ENCODE measurements at places on chromosomes 5 and 9. TPM values are rescaled to one million over a fixed set of nuclear protein-coding genes. Genes with fewer than 3 reads are reported as not detected.

Gene CBY3
- total RNA-seq = not detected

Gene OLFML2A
- total RNA-seq = 9.0 TPM

Gene CTXN3
- total RNA-seq = not detected

Gene IFNA13
- not detected for total RNA-seq

Gene ACOT12
- not detected for total RNA-seq

Gene SH3GL2
- total RNA-seq = not detected

Gene ACTBL2
- 1.5 TPM for total RNA-seq

Gene P4HA2
- total RNA-seq = 24.0 TPM

Gene MARCOL
- not detected for total RNA-seq

Gene NCS1
- 53.0 TPM for total RNA-seq

DNA sequence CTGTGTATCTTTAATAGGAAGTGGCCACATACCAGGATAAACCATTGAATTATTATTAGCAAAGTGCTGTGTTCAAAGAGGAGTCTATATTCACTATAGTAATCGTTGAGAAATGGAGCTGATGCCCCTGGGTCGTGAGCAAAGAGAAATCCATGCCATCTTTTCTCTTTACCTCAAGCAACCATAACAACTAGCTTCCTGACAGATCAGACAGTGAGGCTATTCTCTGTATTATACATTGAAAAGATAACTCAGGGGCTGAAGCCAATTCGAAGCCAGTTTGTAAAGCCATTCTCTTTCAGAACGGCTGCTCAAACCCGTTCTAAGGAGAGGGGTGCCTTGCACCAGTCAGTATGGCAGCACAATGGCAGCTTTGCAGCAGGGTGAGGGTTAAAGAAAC lies 680.6 kb downstream of the SEMA5A start:
- H3K27ac ChIP-seq = no peak overlapping the region
- no peaks in the 10 kb centered on the region for H3K36me3 ChIP-seq
- no peak overlapping the region for H3K4me3 ChIP-seq
- no peak for DNase-seq
- H3K4me1 ChIP-seq = no peaks in the 10 kb centered on the region

- no peaks in the 10 kb centered on the region for H3K36me3 ChIP-seq
- no peaks in the 10 kb centered on the region for H3K4me1 ChIP-seq
- DNase-seq = no peak
- no peak overlapping the region for H3K4me3 ChIP-seq
- H3K27me3 ChIP-seq = no peaks in the 10 kb centered on the region
Observed at GRCh38 chr5:156379206-156379605, 52.2 kb downstream of the SGCD start.

- no peak for DNase-seq
- H3K4me1 ChIP-seq = no peaks in the 10 kb centered on the region
- no peak overlapping the region for H3K4me3 ChIP-seq
Observed at GRCh38 chr5:82820188-82820587, 257.0 kb downstream of the TMEM167A start.

- no peaks in the 10 kb centered on the region for H3K4me1 ChIP-seq
- no peaks in the 10 kb centered on the region for H3K27me3 ChIP-seq
- H3K27ac ChIP-seq = no peak overlapping the region
- DNase-seq = no peak
- no peak overlapping the region for H3K4me3 ChIP-seq
- peaks cover 39% of the 10 kb centered on the region for H3K36me3 ChIP-seq
Observed at GRCh38 chr5:160054047-160054446, 45.1 kb downstream of the TTC1 start.

DNA sequence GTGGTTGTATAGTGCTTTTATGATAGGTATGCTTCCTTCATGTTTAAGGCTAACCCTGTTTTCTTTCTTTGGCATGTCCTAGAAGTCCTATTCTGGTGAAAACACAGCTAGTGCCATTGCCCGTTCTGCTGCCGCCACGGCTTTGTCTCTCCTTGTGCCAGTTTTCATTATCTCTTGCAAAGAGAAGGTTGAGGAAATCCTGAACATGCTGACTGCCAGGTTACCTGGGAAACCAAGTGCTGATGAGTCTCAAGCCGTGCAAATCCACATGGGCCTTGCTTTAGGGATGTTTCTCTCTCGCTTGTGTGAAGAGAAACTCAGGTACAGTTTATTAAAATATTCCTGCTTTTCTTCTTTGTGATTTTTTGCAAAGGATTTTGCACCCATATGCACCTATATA lies 102.2 kb downstream of the HACD4 start:
- no peak overlapping the region for H3K4me3 ChIP-seq
- H3K27me3 ChIP-seq = no peaks in the 10 kb centered on the region
- no peaks in the 10 kb centered on the region for H3K36me3 ChIP-seq
- H3K4me1 ChIP-seq = no peaks in the 10 kb centered on the region
- no peak overlapping the region for H3K27ac ChIP-seq

- no peak overlapping the region for H3K27ac ChIP-seq
- H3K36me3 ChIP-seq = no peaks in the 10 kb centered on the region
- DNase-seq = peak; percentile 5
- no peak overlapping the region for H3K4me3 ChIP-seq
- no peaks in the 10 kb centered on the region for H3K27me3 ChIP-seq
Observed at GRCh38 chr9:26723486-26723885, 169.1 kb downstream of the CAAP1 start.

GRCh38 chr5:172841-173251 lies 18.4 kb upstream of the LRRC14B start:
- no peak overlapping the region for H3K4me3 ChIP-seq
- H3K27me3 ChIP-seq = peaks cover 92% of the 10 kb centered on the region
- H3K36me3 ChIP-seq = no peaks in the 10 kb centered on the region
- no peaks in the 10 kb centered on the region for H3K4me1 ChIP-seq
- no peak for DNase-seq

DNA sequence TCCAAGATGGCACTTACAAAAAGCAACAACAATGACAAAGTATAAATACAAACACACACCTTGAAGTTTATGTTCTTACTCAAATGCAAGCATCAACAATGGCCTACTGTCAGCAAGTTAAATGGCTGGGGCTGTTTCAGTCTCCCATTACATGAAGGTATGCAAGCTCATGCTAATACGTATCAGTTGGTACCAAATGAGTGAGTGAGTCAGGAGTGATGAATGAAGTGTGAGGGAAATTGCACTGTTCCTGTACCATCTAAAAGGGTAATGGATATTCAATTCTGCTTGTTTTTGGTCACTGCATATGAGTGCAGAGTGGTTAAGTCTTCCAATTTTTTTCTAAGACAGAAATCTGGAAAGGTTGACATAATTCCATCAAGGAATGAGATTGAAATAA lies 964.9 kb downstream of the MAT2B start:
- H3K4me1 ChIP-seq = no peaks in the 10 kb centered on the region
- no peaks in the 10 kb centered on the region for H3K27me3 ChIP-seq
- no peak for DNase-seq
- H3K27ac ChIP-seq = no peak overlapping the region

- H3K27ac ChIP-seq = no peak overlapping the region
- DNase-seq = no peak
- no peaks in the 10 kb centered on the region for H3K36me3 ChIP-seq
- H3K27me3 ChIP-seq = no peaks in the 10 kb centered on the region
Observed at GRCh38 chr5:73950441-73950873, 324.5 kb downstream of the ARHGEF28 start.

- no peak overlapping the region for H3K4me3 ChIP-seq
- H3K27me3 ChIP-seq = no peaks in the 10 kb centered on the region
- no peak overlapping the region for H3K27ac ChIP-seq
Observed at GRCh38 chr5:71912021-71912420, 192.9 kb downstream of the CARTPT start.

DNA sequence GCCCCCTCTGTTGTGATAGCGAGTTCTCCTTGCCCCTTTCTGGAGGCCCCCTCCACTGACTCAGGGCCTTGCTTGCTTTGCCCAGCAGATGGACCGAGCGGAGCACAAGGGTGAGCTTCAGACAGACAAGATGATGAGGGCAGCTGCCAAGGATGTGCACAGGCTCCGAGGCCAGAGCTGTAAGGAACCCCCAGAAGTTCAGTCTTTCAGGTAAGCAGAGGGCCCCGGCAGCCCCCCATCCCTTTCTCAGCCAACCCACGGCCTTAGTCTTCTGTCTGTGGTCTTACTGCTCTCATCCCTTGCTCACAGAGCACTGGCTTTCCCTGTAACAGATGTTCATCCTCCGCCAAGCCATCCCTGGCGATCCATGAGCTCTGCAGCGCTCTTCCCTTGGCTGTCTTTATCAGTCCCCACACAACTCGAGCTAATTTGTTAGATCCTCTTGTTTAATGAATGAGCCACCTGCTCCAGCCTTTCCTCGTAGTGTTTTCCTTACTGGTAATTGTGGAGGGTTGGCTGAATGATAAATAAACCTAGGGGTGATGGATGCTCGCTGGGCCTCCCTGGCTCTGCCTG lies 18.4 kb upstream of the RARS1 start:
- no peaks in the 10 kb centered on the region for H3K4me1 ChIP-seq
- no peak overlapping the region for H3K4me3 ChIP-seq
- H3K27me3 ChIP-seq = no peaks in the 10 kb centered on the region
- DNase-seq = no peak

GRCh38 chr9:135581636-135582426 lies 20.3 kb downstream of the PAEP start:
- peaks cover 62% of the 10 kb centered on the region for H3K27me3 ChIP-seq
- no peaks in the 10 kb centered on the region for H3K4me1 ChIP-seq
- H3K27ac ChIP-seq = no peak overlapping the region
- no peak overlapping the region for H3K4me3 ChIP-seq
- H3K36me3 ChIP-seq = no peaks in the 10 kb centered on the region

- H3K27me3 ChIP-seq = no peaks in the 10 kb centered on the region
- H3K36me3 ChIP-seq = no peaks in the 10 kb centered on the region
- no peaks in the 10 kb centered on the region for H3K4me1 ChIP-seq
- DNase-seq = no peak
Observed at GRCh38 chr9:20650750-20651299, 28.5 kb upstream of the MLLT3 start.

DNA sequence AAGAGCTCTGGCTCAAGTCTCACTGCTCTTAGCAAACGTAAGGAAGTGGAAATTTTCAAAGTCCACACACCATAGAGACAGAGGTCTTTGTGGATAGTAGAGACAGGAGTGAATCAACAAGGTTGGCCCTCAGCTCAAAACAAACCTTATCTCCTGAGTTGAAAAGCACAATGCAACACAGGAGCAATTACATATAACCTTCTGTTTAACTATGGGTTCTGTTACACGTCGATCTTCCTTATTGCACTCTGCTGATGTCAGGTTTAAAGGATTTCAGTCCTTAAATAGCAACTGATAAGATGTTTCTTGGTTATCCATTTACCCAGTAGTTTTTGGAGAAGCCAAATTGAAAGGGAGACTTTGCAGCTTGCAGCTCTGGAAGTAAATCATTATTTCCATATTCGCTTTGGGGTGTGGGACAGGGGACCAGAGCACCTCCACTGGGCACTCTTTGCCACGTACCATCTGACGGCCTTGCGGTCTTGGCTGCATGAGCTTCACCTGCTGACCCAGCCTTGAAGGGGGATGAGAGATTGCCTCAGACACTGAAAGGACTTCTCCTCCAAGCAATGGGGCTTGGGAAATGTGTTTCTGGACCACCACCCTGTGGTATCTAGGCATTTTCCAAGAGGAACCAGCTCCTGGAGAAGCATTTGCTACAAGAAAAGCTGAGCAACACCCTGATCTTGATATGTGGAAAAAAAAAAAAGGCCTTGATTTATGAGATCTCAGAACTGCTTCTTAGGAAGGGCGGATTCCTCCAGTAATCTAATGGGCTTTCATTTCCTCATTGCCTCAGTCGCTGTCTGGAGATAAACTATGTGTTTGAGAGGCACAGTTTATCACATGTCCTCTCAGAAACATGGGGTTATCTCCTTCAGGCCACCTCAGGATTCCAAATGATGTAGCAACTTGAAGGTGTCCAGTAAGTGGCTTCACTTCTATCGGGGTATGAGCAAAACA lies 56.2 kb upstream of the ZNF622 start:
- DNase-seq = no peak
- no peaks in the 10 kb centered on the region for H3K4me1 ChIP-seq
- no peaks in the 10 kb centered on the region for H3K27me3 ChIP-seq
- no peak overlapping the region for H3K27ac ChIP-seq
- no peaks in the 10 kb centered on the region for H3K36me3 ChIP-seq
- no peak overlapping the region for H3K4me3 ChIP-seq
